NK-92 treated with Interleukin-12 subunit alpha and Interleukin-12 subunit beta, amount 100 ng/mL, for 24 hours (cell line): ENCODE measurements at places on chromosomes 2 and 18.

DNA sequence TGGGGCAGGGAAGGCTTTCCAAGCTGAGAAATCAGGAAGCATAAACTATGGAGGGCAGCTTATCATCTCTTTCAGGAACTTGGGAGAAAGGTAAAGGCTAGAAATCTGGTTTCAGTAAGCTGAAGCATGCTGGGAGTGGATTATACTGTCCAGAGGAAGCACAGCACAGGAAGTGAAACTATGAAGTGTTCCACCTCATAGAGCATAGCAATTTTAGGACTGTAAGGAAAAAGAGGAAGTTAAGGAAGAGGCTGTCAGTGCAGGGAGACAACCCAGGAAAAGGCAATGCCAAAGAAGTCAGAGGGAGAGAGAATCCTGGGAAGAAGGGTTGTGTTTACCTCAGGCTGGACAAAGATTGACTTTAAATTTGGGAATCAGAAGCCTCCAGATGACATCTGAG, 51.9 kb downstream of the EFEMP1 start:
- DNase-seq: no peak

DNA sequence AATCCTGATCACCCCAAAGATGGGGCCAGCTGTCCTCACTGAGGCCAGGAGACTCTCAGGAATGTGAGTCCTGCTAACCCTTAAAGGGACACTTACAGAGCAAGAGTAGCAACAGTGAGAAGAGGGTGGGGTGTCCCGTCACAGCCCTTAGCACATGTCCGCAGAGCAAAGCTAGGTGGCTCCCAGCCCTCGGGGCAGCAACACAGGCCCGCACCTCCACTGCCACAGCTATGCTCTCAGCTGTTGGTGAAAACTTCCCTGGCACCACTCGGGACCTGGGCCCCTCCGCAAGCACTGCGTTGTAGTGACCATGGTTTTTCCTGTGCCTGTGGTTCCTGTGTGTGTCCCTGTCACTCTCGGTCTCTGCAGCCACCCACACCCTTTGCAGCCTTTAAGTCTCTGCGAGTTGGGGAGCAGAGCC, 76.4 kb upstream of the UXS1 start:
- DNase-seq: no peak

- DNase-seq: no peak
These were observed 595.9 kb upstream of the LRRTM4 start for GRCh38 chr2:78118037-78118436.

GRCh38 chr2:216121255-216121654, 12.1 kb downstream of the XRCC5 start:
- DNase-seq: no peak

GRCh38 chr2:30625701-30626100, 178.7 kb downstream of the LCLAT1 start:
- DNase-seq: no peak

DNA sequence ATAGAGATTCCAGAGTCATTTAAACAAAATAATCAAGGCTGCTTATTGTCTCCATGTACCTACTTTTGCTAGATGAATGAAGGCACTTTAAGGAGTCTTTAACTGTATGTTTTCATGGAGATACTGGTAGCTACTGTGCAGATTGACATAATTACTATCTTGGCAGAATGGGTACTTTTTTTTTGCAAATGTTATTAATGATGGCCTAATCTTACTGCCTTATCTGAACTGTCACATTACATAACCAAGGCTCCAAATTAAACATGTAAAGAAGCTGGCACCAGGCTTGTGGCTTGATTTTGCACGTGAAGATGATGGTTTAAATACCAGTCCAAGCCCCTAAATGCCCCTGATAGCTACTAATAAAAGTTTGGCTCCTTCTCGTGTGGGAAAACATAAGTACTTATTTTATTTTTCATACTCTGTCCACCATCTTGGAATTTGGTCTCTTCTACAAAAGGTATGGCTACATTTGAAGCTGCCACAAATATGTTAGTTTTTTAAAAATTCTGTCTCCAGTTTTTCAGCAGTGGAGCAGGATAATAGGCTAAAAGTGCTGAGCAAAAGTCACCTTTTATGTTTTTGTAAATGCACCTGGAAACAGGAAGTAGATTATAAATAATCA, 4.1 kb downstream of the TRIB2 start:
- no peak for DNase-seq

- DNase-seq: no peak
These were observed 72.3 kb downstream of the TANK start for GRCh38 chr2:161232571-161232970.

GRCh38 chr18:2197946-2198345, 373.4 kb downstream of the METTL4 start:
- no peak for DNase-seq

DNA sequence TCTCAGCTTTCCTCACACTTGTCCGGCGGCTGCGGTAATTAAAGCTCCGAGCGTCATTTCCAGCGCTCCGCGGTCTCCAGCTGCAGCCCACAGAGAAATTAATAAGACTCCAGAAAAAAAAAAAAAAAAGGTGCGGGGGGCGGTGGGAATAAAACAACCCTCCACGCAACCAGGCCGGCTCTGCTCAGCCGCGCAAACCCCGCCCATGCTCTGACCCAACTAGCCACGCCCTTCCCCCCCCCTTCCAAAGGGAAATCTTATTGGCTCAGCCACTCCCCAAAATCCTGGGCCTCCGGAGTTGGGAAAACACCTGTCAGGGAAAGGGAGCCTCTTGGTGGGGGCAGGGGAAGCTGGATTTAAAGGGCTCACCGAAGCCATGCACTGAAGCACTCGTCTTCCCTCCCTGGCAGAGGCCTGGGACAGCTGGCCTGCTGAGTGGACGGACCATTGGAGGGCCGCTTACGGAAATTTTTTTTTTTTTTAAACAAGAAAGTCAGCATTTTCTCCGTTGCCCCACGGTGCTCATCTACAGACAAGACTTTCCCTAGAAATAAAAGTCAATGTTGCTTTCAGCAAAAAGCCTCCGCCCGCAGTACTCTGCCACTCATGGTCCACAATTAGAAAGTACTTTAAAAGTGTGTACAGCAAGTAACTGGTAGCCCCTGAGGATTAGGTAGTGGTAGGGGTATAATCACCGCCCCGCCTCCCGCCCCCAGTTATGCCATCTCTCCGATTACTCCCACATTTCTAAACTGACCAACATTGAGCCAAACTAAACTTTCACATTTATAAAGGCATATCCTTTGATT, 674 bp upstream of the ERBB4 start:
- no peak for DNase-seq

DNA sequence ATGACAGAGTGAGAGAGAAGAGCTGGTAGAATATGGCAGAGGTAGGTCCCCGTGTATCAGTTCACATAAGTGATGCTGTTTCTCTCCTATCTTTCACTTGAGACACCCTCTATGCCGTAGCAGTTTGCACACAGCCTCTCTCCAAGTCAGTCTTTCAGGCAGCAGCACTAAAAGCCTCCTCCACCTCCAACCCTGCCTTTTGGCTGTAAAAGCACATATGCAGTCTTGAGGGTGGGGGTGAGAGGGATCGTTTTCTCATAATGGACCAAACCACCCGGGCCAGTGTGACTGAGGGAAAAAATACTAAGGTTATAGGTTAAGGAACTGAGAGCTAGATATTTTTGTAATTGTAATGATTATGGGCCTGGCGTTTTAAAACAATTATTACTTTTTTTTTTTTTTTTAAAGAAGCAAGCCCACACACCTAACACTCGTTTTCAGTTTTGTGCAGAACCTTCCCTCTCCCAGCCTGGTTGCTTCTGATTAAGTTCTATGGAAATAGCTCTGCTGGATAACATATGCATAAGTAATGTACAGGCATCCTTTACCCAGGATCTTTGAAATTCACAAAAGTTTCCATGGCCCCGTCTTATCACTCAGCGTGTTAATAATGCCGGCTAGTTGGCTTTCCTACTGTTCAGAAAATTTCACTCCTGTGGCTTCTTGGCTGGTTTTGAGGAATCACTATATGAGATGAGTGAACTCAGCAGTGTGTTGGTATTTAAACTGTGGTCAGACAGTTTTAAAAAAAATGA, 112.2 kb upstream of the MEIS1 start:
- DNase-seq: no peak

DNA sequence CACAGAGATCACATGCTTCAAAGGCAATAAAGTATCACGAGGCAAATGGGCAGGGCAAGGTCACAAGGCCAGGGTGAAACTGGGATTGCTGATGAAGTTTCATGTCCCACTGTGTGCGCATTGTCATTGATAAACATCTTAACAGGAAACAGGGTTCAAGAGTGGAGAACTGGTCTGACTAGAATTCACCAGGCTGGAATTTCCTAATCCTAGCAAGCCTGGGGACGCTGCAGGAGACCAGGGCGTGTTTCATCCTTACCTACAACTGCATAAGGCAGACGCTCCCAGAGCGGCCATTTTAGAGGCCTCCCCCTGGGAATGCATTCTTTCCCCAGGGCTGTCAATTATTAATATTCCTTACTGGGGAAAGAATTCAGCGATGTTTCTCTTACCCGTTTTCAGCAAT, 33.2 kb downstream of the PTPN4 start:
- no peak for DNase-seq

GRCh38 chr2:235295831-235296230, 198.0 kb upstream of the AGAP1 start:
- DNase-seq: no peak

- DNase-seq: no peak
These were observed 177.9 kb downstream of the TPGS2 start for GRCh38 chr18:36650906-36651305.

DNA sequence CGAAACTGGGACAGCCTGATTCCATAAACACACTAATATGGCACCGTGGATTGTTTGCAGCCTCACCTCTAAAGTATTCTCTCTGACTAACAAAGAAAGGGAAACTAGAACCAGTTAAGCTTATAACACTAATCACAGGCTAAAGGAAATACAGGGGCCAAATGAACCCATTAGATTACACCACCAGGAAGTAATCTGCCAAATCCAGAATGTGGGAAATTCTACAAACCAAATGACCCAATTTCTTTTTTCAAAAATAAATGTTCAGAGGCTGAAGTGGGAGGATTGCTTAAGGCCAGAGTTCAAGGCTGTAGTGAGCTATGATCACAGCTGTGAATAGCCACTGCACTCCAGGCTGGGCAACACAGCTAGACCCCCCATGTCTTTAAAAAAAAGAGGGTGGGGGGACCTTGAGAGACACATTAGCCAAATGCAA, 1.5 kb upstream of the MPPE1 start:
- DNase-seq: no peak

DNA sequence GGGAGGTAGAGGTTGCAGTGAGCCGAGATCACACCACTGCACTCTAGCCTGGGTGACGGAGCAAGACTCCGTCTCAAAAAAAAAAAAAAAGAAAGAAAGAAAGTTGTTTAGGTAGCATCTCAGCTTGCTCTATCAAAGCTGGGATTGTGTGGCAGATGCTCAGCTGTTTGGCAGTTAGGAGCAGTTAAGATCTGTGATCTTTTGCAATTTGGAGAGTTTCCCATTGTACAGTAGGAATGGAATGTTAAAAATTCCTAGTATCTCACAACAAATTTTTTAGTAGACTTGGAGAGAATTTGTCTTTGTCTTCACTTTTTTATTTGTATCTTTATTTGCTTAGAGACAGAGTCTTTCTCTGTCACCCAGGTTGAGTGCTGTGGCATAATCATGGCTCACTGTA, 122.9 kb upstream of the UNC80 start:
- no peak for DNase-seq

DNA sequence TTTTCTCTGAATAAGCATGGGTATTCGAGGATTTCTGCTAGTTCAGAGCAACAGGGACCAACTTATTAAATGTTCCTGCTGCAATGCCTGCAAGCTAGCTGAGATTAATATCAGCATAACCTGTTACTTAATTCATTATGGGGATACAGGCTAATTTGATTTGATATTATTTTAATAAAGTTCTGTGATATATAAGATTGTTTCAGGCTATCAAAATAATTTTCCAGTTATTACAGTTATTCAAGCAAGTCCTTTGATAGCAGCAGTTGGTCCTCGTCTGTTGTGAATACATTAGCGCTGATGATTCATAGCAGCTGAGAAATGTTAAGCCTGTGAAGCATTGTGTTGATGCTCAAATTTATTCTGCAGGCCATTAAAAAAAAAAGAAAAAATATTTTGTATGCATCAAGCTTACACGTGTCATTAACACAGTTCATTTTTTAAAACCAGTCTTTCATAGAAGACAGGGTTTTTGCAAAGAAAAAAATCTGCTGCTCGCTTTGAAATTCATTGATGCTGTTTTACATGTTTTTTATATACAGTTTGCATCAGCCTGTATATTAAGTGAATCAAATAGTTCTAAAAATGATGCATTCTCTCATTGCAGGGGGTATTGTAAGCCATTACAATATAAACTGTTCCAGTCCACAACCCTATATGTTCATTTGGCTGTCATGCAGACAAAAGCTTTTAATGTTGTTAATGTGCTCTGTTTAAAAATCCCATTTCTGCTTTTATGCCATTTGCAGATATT, 482.5 kb downstream of the BCL11A start:
- no peak for DNase-seq

GRCh38 chr2:70826696-70827350, 6.4 kb upstream of the CLEC4F start:
- no peak for DNase-seq

- DNase-seq: no peak
These were observed 30.9 kb upstream of the ICOS start for GRCh38 chr2:203905656-203906055.

DNA sequence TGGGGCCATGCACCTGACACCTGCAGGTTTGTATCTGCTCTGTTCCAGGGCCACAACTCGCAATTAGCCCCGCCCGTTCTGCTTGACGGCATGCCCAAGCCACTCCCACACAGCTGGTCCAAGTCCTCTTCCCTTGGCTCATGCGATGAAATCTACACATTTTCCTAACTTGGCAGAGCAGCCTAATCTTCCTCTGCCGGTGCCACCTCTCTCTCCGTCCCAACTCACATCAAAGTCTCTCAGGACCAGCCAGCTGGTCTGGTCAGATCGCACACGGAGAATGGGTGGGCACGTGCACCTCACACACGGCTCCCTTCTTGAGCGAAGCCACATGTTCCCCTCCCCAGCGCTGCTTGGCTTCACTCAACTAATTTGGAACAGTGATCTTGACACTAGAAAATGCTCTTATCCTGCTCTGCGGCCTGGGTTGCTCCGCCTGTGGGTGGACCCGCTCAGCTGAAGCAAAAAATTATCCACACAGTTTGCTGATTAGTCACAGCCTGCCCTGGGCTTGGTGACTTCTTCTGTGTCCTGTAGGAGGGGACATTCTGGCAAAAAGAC, 176.7 kb downstream of the NRP2 start:
- no peak for DNase-seq

DNA sequence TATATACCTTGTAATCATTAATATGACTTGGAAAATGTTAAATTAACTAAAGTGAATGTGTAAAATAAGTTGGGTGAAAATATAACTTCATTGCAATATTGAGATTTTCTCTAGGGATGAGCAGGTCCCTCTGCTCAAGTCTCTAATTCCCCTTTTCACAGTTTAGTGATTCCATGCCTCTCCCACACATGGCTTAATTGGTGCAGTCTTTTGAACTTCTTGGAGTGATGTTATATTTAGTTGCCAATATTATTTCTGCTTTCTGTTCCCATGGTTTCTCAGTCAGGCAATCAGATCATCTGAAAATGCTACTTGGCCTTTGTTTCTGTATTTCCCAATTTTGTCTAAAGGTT, 233.7 kb upstream of the SPOPL start:
- DNase-seq: no peak
